ENCODE measurements at places on chromosomes 12 and 14.

- no peak for DNase-seq
Observed at GRCh38 chr14:102764220-102764671, 13.0 kb upstream of the TRAF3 start.

DNA sequence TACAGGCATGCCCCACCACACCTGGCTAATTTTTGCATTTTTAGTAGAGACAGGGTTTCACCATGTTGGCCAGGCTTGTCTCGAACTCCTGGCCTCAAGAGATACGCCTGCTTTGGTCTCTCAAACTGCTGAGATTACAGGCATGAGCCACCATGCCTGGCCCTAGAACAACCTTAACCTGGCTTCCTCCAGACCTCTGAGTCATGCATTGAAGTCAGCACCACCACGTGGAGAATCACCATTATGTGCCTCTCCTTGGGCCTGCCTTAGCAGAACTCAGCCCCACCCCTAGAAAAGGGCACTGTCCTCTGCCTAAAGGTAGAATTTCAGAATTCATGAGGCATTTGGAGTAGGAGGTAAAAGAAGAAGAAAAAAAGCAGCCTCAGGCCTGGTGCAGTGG, 49.0 kb downstream of the LIMA1 start:
- no peak for DNase-seq

DNA sequence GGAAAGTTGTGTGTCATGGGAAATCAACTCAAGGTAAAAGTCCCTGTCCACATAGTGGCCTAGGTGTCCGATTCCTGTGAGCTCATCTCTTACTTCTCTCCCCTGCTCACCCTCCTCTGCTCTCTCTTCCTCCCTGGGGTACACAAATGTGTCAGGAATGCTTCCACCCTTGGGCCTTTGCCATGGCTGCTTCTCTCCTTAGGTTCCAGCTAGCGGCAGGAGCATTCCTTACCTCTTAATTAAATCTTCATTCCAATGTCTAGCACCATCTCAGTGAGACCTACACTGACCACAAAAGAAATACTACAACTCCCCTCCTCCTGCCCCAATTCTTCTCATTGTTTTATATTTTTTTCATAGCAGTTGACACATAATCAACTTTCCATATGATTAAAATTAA, 298.6 kb downstream of the PDZRN4 start:
- DNase-seq: no peak

- DNase-seq: no peak
Observed at GRCh38 chr12:103813949-103814348, 27.1 kb downstream of the NT5DC3 start.

- DNase-seq: no peak
Observed at GRCh38 chr14:101347893-101348777, 213.2 kb upstream of the DIO3 start.

GRCh38 chr12:12922191-12922616, 29.8 kb downstream of the GPRC5D start:
- no peak for DNase-seq

GRCh38 chr12:123058481-123058880, 78.0 kb downstream of the ARL6IP4 start:
- no peak for DNase-seq

DNA sequence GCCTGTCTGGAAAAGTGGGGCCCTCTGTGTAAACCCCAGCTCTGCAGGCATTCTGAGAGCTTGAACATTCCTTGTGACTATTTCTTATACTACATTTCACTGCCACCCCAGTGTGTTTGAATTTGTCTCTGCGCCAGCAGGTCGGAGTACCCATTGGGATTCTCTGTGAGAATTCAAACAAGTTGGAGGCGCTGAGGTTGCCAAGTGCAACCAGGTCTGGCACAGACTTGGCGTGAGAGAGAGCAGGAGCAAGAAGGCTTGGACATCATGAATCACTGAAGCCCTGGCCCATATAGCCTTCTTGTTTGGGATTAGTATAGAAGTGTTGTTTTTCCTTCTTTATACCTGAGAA, 33.0 kb upstream of the ATP2A2 start:
- DNase-seq: no peak

GRCh38 chr12:86138770-86139169, 117.4 kb downstream of the MGAT4C start:
- no peak for DNase-seq

- peak; percentile 13 for DNase-seq
Observed at GRCh38 chr12:102879144-102879763, 37.8 kb downstream of the PAH start.

GRCh38 chr12:105813201-105813600, 325.6 kb downstream of the NUAK1 start:
- DNase-seq: no peak

- no peak for DNase-seq
Observed at GRCh38 chr12:6216581-6216980, 16.4 kb downstream of the CD9 start.

DNA sequence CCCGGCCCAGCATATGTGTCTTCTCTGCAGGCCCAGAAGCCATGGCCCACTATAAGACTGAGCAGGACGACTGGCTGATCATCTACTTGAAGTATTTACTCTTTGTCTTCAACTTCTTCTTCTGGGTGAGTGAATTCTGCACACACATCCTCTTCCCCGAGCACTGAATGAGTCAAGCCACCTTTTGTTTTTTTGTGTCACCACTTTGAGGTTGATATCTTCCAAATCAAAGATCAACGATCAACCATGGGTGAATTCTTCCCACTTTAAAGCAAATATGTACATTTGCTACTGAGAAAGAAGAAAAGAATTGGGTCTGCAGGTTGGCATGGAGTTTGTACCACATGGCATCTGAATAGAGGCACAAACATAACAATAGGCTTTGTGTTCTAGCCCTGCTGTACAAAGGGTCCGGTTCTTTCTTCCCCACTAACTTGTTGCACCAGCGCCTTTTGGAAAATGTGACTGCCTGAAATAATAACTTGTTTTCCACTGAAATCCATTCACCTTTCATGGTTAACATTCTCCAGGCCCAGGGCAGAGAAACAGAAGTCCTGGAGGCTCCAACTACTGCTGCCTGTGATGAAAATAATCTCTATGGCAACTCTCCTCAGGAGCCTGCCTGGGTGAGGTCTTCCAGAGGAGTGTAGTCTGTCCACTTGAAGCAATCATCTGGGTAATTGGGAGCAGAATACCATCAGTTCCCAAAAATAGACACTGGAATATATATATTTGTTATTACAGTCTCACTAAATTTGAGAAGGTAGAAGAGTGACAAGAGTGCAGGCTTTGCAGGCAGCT, 27.6 kb downstream of the TSPAN11 start:
- no peak for DNase-seq

DNA sequence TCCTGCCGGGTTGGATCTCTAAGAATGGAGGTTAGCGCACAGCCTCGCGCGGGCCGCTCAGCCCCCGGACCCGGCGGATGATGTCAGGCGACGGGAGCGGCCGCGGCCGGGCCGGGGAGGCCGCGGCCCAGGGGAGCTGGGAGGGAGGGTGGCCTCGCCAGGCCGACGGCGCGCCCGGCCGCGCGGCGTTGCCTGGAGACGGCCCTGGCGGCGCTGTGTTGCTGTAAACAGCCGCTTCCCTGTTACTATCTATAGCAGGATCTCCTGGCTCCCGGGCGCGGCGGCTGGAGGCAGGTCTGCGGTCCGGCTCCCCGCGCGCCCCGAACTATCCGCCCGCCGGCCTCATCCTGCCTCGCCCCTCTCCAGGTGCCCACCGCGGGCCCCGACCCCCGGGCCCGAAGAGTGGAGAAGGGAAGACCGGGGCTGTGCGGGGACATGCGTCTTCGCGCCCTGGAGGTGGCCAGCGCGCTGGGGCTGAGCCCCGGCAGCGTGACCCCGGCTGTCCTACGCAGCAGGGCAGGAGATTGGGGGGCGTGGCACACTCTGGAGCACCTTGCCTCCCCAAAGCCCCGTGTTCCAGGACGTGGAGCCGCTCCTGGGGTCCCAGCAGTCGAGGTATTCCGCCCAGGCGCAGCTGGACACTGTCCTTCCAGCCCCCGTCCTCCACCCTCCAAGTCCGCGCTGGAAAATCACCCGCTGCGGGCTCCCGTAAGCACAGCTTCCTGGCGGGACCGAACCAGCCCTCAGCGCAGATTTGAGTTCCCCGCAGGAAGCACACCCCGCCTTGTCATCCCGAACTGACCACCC, 1.4 kb upstream of the FOS start:
- DNase-seq: peak; percentile 64
